Myocyte (in vitro differentiated cells): ENCODE measurements at places on chromosomes 2 and 18.

DNA sequence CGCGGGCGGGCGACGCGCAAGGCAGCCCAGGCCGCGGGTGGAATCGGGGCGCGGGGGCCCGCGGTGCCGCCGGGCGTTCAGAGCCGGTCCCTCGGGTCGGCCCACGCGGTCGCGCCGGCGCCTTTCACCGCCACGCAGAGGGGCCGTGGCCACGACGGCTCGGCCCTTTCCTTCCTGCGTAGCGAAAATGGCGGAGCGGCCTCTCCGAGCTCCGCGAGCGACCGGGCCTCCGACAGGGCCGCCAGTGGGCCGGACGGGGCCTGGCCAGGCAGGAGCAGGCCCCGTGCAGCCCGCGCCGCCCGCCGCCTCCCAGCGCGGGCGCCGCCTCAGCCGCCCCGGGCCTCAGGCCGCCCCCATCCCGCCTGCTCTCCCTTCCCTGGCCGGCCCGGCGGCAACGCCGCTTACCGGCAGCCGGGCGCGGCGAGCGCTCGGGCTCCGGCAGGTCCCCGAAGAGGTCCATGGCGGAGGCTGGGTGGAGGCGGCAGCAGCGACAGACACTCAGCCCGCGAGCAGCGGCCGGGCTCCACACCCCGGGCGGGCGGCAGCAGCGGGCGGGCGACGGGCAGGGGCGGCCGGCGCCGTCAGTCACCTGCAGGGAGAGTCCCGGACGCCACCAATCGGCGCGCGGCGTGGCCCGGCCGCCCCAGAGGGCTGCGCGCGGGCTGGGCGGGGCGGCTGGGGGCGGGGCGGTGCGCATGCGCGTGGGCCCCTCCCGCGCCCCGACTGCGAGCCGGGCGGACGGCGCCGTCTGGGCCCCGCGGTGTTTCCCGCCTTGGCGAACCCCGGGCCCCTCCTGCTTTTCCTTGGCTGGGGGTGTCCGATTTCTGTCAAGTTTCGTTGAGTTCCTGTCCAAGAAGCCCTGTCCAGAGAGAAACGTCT lies at the start of gene ILKAP:
Gene ILKAP (minus strand): TSS at position 602 of the 879 bp plus-strand sequence. CDS start 142 bp downstream, at position 460.
- DNase-seq = peak; percentile 86

DNA sequence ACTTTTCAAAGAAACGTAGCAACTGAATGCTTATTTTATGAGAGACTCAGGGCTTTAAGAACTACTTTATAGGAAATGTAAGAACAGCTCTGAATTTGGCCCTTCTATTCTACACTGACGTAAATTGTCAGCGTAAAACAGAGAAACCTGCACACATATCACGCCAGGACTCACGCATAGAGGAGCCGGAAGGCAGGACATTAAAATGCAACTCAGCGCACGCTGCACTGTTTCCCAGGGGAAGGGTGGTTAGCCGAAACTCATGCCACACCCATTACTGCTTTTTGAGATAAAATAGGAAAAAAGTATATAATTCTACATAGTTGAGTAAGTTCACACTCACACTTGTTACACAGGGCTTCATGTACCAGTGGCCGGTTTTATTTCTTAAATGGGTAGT lies 7.4 kb downstream of the TUBB6 start:
- no peak for DNase-seq

DNA sequence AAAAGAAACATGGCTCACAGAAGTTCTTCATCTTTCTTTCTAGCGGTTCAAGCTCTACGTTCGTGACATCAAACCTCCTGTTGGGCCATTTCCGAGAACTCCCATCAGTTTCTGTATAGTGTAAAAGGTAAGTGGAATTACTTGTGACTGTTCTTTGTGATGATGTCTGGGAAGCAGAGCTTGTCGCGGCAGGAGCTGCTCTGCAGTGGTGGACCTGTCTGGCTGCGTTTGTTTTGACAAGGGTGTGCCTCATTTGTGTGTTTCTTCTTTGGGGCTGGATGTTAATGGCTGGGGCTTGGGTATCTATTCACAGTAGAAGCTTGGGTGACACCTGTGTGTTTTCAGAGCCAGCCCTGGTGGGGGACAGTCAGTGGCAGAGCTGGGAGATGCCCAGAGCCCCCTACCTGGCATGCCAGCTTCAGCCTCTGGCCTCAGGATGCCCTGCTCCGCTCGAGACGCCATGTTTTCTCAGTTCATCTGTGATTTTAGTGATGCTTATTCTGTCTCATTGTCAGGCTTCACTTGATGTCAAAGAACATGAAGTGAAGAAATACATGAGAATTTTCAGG lies 59.6 kb downstream of the LDLRAD4 start:
- no peak for DNase-seq

DNA sequence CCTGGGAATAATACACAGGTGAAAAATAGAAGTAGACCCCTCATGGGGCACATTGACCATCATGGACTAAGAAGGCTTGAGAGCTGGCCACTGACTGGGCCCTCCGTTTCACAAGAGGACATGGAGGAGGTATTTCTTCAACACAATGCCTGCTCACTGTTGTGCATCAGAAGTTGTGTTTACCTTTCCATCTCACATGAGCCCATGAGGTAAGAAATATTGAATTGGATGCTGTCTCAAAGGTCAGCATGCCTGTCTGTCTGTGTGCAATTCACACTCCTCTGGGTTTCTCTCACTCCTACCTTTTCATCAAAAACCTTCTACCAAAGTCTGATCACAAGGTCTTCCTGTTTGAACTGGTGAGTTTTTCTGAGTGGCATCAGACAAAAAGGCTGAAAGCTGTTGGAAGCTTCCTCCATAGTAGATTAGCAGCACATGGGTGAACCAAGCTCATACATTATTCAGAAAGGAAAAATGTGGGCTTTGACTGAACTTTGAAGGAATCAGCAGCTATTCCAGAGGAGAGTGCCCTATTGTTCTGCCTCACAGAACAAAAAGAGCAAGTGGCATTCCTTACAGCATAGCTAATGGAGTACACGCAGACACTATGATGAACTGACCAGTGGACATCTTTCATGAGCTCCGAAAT lies 143.2 kb upstream of the RND3 start:
- peak; percentile 69 for DNase-seq

- no peak for DNase-seq
Observed at GRCh38 chr2:127676906-127677305, 1.6 kb upstream of the LIMS2 start.

- DNase-seq = no peak
Observed at GRCh38 chr2:218344090-218344754, 12.4 kb upstream of the CATIP start.

GRCh38 chr2:227819398-227819697 lies 5.7 kb downstream of the CCL20 start:
- no peak for DNase-seq

DNA sequence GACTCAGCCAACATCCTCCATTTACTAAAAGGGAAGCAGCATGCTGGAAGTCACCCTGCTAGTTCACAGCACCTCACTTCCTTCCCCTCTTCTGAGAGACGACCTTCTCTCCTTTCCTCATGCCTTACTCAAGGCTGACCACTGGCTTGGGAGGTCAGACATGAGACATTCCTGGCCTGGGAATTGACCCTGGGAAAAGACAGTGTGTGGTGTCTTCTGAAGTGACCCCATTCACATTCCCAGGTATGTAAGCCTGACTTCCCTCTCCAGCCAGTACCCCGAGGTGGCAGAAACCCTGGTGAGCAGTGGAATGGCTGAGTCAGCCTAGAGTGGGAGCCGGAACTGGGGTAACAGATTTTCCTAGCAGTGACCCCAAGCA lies 92.4 kb downstream of the PLB1 start:
- DNase-seq = peak; percentile 33
